ENCODE measurements at places on chromosomes 11 and 22. TPM values are rescaled to one million over a fixed set of nuclear protein-coding genes. Genes with fewer than 3 reads are reported as not detected.

TAF1D gene
- 139 TPM for polyA plus RNA-seq

MAPK8IP1 gene
- polyA plus RNA-seq = 9.0 TPM

USP2 gene
- polyA plus RNA-seq = 9.3 TPM

DDX25 gene
- 6.0 TPM for polyA plus RNA-seq

HARBI1 gene
- 4.3 TPM for polyA plus RNA-seq

OR2AT4 gene
- 0.03 TPM for polyA plus RNA-seq

RAB36 gene
- polyA plus RNA-seq = 15.0 TPM

CRYBB3 gene
- 0.22 TPM for polyA plus RNA-seq

FAM180B gene
- polyA plus RNA-seq = 0.50 TPM

BAIAP2L2 gene
- polyA plus RNA-seq = 11.3 TPM

LUZP2 gene
- 1.7 TPM for polyA plus RNA-seq

OR56A1 gene
- 0.03 TPM for polyA plus RNA-seq

TCN2 gene
- polyA plus RNA-seq = 56.6 TPM

MS4A6E gene
- polyA plus RNA-seq = not detected

EMID1 gene
- polyA plus RNA-seq = 59.9 TPM

TENM4 gene
- 23.7 TPM for polyA plus RNA-seq

GSTP1 gene
- polyA plus RNA-seq = 758 TPM

ART5 gene
- 5.7 TPM for polyA plus RNA-seq

KLHL22 gene
- 27.9 TPM for polyA plus RNA-seq

OR4A16 gene
- polyA plus RNA-seq = not detected

CNIH2 gene
- polyA plus RNA-seq = 1.9 TPM

NRIP3 gene
- 1.1 TPM for polyA plus RNA-seq

RAC2 gene
- polyA plus RNA-seq = 6.3 TPM

OR6A2 gene
- 0.03 TPM for polyA plus RNA-seq

LRRC75B gene
- 41.3 TPM for polyA plus RNA-seq

ZBTB16 gene
- 1.4 TPM for polyA plus RNA-seq

FAM118B gene
- polyA plus RNA-seq = 31.6 TPM

PGAP2 gene
- polyA plus RNA-seq = 56.9 TPM

CLMP gene
- 29.1 TPM for polyA plus RNA-seq

PHOX2A gene
- polyA plus RNA-seq = not detected

ROM1 gene
- polyA plus RNA-seq = 4.8 TPM

APOA5 gene
- polyA plus RNA-seq = not detected

LINC01488 gene
- polyA plus RNA-seq = 0.09 TPM

MOGAT2 gene
- 0.85 TPM for polyA plus RNA-seq

WNT7B gene
- polyA plus RNA-seq = 5.8 TPM

OR8A1 gene
- 0.03 TPM for polyA plus RNA-seq

HEPHL1 gene
- polyA plus RNA-seq = 0.09 TPM

OR52E8 gene
- polyA plus RNA-seq = not detected

C22orf23 gene
- polyA plus RNA-seq = 5.5 TPM

BLID gene
- polyA plus RNA-seq = not detected

UPK3A gene
- polyA plus RNA-seq = 0.65 TPM

RFPL1 gene
- 1.2 TPM for polyA plus RNA-seq

OTOG gene
- polyA plus RNA-seq = 0.27 TPM

MAML2 gene
- polyA plus RNA-seq = 32.0 TPM

All from renal cortex interstitium (tissue), 15 donors.